ENCODE measurements at places on chromosomes 6 and 20. TPM values are rescaled to one million over a fixed set of nuclear protein-coding genes. Genes with fewer than 3 reads are reported as not detected.

ZNF311 gene
- polyA plus RNA-seq: 0.61 TPM

GJA10 gene
- not detected for polyA plus RNA-seq

DNA sequence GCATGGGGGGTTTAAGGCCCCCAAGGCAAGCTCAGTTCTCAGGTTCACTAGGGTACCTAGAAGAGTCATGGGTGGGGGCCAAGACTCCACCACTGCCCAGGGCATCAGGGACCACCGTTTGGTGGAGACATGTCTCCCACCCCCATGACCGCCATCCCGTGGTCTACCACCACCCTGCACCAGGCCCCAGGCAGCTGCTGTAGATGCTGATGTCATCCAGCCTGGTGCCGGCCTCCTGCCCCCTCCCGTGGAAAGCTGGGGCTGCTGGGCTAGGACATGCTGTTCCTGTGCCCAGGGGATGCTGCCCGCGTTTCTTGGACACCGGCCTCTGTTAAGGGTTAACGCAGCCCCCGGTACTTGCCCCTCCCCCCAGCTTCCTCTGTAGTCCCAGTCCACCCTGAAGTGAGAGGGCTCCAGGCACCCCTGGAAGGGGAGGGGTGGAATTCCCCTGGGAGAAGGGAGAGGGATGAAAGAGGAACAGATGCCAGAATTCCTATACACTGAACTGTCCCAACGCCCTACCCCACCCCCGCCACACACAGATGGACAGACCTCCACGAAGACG is 587 bp downstream of the IP6K3 start:
- H3K4me1 ChIP-seq: peaks cover 16% of the 10 kb centered on the region
- H3K27me3 ChIP-seq: peaks cover 11% of the 10 kb centered on the region
- DNase-seq: peak; percentile 56

GRCh38 chr6:150710236-150710635 is 110.6 kb downstream of the PLEKHG1 start:
- H3K36me3 ChIP-seq: no peaks in the 10 kb centered on the region
- H3K27ac ChIP-seq: no peak overlapping the region
- no peaks in the 10 kb centered on the region for H3K27me3 ChIP-seq
- no peaks in the 10 kb centered on the region for H3K4me1 ChIP-seq
- no peak overlapping the region for H3K4me3 ChIP-seq

GRCh38 chr20:33702861-33703260 is 16.7 kb upstream of the E2F1 start:
- H3K4me1 ChIP-seq: no peaks in the 10 kb centered on the region
- H3K4me3 ChIP-seq: no peak overlapping the region
- H3K27me3 ChIP-seq: no peaks in the 10 kb centered on the region
- no peaks in the 10 kb centered on the region for H3K36me3 ChIP-seq
- DNase-seq: no peak
- no peak overlapping the region for H3K27ac ChIP-seq

LAMA2 gene
- polyA plus RNA-seq: 19.5 TPM

GRCh38 chr6:52550870-52551269 is 26.0 kb downstream of the TRAM2 start:
- H3K36me3 ChIP-seq: peaks cover 2% of the 10 kb centered on the region
- H3K4me1 ChIP-seq: peaks cover 67% of the 10 kb centered on the region
- H3K4me3 ChIP-seq: no peak overlapping the region
- H3K27ac ChIP-seq: peak overlapping the region; percentile 50

DNA sequence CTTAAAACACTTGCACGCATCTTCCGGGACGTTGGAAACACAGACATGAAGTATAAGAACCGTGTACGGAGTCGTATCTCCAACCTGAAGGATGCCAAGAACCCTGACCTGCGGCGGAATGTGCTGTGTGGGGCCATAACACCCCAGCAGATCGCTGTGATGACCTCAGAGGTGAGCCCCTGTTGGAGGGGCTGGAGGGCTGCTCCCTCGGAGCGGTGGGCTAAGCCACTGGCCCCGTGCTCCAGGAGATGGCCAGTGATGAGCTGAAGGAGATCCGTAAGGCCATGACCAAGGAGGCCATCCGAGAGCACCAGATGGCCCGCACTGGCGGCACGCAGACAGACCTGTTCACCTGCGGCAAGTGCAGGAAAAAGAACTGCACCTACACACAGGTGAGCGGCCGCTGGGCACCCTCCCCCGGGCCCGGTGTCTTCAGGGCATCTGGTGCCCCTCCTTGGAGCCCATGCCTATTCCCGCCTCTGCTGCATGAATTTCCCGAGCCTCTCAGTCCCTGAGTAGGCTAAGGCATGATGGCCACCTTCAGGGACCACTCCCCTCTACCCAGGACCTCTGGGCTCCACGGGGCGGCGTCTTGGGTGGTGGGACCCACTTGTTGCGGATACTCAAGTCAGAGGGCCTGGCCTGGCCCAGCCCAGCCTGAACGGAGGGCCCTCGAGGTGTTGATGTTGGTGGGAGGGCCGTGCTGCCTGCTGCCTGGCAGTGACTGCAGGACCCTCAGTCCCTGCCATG is 7.4 kb downstream of the TCEA2 start:
- no peaks in the 10 kb centered on the region for H3K27me3 ChIP-seq
- no peak for DNase-seq
- H3K27ac ChIP-seq: no peak overlapping the region
- peaks cover 8% of the 10 kb centered on the region for H3K4me1 ChIP-seq
- H3K4me3 ChIP-seq: no peak overlapping the region
- H3K36me3 ChIP-seq: peaks cover 1% of the 10 kb centered on the region

GRCh38 chr20:45969712-45970634 is 2.0 kb downstream of the ZNF335 start:
- no peaks in the 10 kb centered on the region for H3K27me3 ChIP-seq
- DNase-seq: peak; percentile 56
- H3K4me1 ChIP-seq: peaks cover 12% of the 10 kb centered on the region
- peak overlapping the region; percentile 49 for H3K27ac ChIP-seq
- peaks cover 22% of the 10 kb centered on the region for H3K36me3 ChIP-seq

DNA sequence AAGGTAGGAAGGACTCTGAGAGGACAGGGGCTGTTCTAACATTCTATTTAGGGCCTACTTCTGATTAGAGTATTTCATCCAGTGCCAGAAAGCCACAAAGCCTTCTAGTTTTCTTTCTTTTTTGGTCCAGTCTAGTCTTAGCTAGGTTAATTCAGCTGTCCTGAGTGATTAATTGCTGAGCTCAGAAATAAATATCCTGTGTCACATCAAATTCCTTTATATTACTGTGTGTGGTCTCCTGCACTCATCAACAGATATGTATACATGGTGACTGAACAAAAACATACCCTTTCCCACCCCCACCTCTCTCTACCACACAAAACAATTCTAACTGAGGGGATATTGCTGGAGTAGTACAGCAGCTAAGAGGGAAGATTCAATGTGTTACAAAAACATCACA is 601.5 kb upstream of the NRSN1 start:
- no peak overlapping the region for H3K27ac ChIP-seq
- H3K36me3 ChIP-seq: no peaks in the 10 kb centered on the region
- H3K27me3 ChIP-seq: no peaks in the 10 kb centered on the region
- no peaks in the 10 kb centered on the region for H3K4me1 ChIP-seq
- no peak overlapping the region for H3K4me3 ChIP-seq

DNA sequence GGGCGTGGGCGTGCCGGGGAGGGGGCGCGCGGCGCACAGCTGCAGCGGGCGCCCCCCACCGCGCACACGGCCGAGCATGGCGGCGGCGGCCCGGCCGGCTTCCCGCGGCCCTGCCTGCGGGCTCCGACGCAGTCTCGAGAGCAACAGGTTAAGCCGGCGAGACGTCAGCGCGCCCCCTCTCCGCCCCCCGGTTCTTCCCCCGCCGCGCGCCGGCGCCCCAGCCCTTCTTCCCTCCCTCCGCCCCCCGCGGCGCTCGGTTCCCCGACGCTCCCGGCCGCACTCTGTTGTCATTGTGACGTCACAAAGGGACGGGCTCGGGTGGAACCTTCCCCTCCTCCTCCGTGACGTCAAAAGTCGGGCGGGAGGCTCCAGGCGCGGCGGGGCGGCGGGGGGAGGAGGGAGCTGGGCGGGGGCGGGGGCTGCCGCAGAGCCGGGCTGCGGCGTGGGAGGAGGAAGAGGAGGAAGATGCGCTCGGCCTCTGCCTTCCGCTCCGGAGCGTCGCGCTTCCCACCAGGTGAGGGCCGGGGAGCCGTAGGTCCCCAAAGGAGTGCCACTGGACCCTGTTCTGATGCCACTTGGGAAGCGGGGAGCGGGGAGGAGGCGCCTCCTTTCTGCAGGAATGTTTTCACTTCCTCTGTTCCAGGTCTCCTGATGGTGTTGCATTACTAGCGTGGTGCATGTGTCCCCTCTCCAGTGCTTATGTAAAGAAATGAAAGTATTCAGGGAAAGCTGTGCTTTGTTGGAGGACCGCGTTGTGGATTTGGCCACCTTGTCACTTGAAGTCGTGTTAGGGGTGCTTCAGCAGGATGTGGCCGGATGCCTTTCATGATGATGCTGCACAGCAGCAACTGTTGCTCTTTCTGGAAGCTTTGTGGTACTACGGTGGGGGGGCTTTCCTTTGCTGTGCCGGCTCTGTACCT is 2.8 kb downstream of the JARID2 start:
- DNase-seq: peak; percentile 94
- peak overlapping the region; percentile 68 for H3K27ac ChIP-seq
- H3K4me3 ChIP-seq: peak overlapping the region; percentile 64
- H3K4me1 ChIP-seq: no peaks in the 10 kb centered on the region
- no peaks in the 10 kb centered on the region for H3K36me3 ChIP-seq
- H3K27me3 ChIP-seq: no peaks in the 10 kb centered on the region

EDN3 gene
- polyA plus RNA-seq: not detected

RNF217 gene
- polyA plus RNA-seq: 9.8 TPM

- peak overlapping the region; percentile 38 for H3K4me3 ChIP-seq
- H3K27ac ChIP-seq: no peak overlapping the region
- H3K4me1 ChIP-seq: no peaks in the 10 kb centered on the region
- DNase-seq: no peak
- peaks cover 44% of the 10 kb centered on the region for H3K27me3 ChIP-seq
Observed at GRCh38 chr6:10425975-10426780, 11.3 kb upstream of the TFAP2A start.

- H3K4me3 ChIP-seq: peak overlapping the region; percentile 88
- no peak for DNase-seq
- H3K27me3 ChIP-seq: no peaks in the 10 kb centered on the region
- H3K27ac ChIP-seq: peak overlapping the region; percentile 97
Observed at GRCh38 chr6:24718449-24719124, 367 bp downstream of the C6orf62 start.

- H3K4me1 ChIP-seq: peaks cover 3% of the 10 kb centered on the region
- DNase-seq: no peak
- no peaks in the 10 kb centered on the region for H3K27me3 ChIP-seq
- no peak overlapping the region for H3K4me3 ChIP-seq
- no peaks in the 10 kb centered on the region for H3K36me3 ChIP-seq
Observed at GRCh38 chr6:125231574-125232343, 70.0 kb downstream of the HDDC2 start.

Measured in fibroblast of lung (primary cell).